HT-29 (cell line): ENCODE measurements at places on chromosomes 6 and 20.

- no peak for DNase-seq
Observed at GRCh38 chr20:49765846-49766541, 46.6 kb upstream of the SLC9A8 start.

GRCh38 chr6:14832427-14832826, 413.4 kb upstream of the JARID2 start:
- no peak for DNase-seq

DNA sequence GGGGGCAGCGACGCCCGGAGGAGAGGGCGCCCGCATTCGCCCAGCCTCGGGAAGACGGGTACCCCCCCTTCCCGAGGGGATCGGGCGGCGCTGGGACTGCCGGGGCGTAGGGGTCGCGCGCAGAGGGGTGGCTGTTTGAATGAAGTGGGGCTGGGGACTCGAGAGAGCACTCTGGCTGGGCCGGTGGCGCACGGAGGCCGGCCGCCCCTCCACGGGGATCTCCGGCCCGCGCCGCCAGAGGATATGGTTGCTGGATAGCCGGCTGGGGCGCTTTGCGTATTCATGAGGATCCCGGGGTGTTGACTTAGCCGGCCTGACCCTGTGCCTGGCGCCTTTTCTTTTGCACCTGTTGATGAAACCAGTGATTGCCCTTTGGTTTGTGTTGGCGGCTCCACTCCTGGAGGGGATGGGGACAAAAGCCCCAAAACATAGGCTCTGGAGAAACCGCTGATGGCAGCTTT, 469 bp downstream of the SYNJ2 start:
- peak; percentile 58 for DNase-seq

- peak; percentile 27 for DNase-seq
Observed at GRCh38 chr20:34710568-34710839, 6.4 kb downstream of the TP53INP2 start.

GRCh38 chr6:4599924-4600323, 176.3 kb upstream of the CDYL start:
- peak; percentile 9 for DNase-seq

DNA sequence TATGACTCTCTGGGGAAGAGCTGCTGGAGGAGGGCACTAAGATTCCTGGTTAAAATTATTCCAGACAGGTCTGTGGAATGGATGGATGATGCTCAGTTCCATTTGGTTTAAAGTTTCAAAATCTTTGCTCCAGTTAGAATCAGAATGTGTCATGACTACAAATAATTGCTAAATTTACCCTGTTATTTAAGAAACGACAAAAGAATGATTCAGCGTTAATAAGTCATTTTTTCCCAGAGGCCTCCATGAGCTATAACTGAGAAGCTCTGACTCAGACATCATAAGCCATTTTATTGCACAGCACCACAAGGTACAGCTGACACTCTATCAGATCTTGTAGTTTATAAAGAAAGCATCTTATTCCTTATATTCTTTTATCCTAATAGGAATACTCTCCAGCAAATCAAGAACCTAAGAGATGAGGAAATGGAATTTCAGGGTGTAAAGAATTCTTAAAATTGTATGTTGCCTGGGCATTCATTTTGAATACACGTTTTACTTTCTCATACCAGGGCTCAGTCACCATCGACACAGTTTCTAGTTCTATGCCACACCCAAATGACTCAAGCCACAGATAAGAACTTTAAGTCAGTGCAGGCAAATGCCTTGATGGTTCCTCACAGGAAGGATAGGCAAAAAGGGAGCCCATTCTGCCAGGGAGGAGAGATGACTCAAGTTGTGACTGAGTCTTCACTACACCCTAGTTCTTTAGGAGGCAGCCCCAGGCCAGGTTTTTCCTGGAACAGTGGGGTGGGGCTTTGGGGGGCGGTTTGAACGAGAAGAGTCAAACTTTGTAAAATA, 636.0 kb downstream of the MMUT start:
- DNase-seq, result peak; percentile 85

GRCh38 chr6:154805288-154805911, 72.2 kb downstream of the SCAF8 start:
- DNase-seq, result peak; percentile 10

DNA sequence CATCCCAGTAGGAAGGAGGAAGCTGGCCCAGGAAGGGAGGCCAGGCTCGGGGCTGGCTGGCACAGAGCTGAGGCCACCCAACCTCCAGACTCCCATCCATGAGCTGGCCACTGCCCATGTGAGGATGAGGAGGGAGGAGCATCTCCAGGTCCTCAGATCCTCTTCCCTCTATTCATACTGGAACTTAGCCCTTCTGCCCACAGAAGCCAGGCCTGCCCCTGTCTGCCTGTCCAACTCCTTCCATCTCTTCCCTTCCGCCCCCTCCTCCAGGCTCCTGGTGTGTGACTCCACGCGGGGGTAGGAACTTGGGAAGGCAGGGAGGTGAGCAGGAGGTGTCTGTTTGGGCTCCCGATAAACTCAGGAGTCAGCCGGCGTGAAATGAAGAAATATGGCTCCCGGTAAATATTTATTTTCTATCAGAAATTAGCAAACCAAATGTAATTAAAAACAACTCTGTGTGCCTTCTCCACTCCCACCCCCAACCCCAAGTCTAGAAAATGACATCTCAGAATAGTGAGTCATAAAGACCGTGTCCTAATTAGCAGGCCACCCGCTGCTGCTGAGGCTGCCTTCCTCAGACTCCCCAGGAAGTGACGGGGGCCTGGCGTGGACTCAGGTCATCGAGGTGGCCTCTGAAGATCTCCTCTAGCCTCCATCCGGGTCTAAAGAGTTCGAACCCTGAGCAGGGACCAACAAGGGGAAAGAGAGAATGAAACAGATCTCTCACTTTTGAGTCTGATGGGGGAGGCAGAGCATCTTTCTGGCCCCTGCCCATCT, 81.9 kb downstream of the MDGA1 start:
- no peak for DNase-seq

GRCh38 chr20:39702701-39703349, 740.7 kb downstream of the DHX35 start:
- DNase-seq, result no peak

GRCh38 chr20:9256393-9256792, 187.5 kb downstream of the PLCB4 start:
- no peak for DNase-seq

- no peak for DNase-seq
Observed at GRCh38 chr20:47515843-47516242, 14.2 kb downstream of the NCOA3 start.

- DNase-seq, result no peak
Observed at GRCh38 chr6:168721571-168721970, 280.6 kb downstream of the SMOC2 start.

- no peak for DNase-seq
Observed at GRCh38 chr6:91082311-91082832, 495.5 kb upstream of the MAP3K7 start.

GRCh38 chr20:22796469-22797077, 212.2 kb upstream of the FOXA2 start:
- DNase-seq, result no peak

DNA sequence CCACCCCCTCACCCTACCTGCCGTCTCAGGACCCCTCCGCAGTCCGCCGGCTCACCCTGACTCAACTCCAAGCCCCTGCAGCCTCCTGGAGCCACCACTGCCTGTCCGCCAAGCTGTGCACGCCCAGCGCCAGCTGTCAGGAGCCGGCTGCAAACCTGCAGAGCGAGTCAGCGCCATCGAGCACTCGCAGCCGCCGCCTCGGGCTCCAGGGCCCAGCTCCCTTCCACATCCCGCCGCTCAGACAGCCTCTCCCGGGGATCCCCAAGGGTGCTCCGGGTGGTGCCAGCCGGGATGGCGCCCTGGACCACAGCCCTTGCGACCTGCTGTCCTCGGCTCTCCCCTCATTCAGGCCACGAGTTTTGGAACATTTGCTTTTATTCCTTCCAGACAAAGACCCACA, 4.3 kb downstream of the TNNC2 start:
- peak; percentile 56 for DNase-seq

GRCh38 chr6:165484178-165484889, 174.9 kb upstream of the C6orf118 start:
- DNase-seq, result no peak

GRCh38 chr6:38739532-38739931, 24.4 kb downstream of the DNAH8 start:
- no peak for DNase-seq

DNA sequence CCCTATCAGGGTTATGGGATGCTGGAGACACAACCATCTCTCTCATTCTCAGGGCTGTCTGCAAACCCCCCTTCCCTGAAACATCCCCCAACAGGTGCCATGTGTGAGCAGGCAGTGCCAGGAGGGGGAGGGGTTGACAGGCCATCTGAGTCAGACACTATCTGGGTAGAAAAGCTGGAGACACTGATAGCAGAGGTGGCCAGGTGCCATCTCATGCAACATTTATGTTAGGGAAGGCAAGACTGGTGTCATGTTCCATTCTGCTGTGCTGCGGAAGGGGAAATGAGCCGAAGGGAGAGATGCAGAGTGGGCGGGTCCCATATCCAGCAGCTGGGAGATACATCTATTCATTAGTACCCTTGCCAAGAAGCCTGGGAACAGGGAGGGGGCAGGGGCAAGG, 3.5 kb downstream of the LHFPL5 start:
- no peak for DNase-seq

DNA sequence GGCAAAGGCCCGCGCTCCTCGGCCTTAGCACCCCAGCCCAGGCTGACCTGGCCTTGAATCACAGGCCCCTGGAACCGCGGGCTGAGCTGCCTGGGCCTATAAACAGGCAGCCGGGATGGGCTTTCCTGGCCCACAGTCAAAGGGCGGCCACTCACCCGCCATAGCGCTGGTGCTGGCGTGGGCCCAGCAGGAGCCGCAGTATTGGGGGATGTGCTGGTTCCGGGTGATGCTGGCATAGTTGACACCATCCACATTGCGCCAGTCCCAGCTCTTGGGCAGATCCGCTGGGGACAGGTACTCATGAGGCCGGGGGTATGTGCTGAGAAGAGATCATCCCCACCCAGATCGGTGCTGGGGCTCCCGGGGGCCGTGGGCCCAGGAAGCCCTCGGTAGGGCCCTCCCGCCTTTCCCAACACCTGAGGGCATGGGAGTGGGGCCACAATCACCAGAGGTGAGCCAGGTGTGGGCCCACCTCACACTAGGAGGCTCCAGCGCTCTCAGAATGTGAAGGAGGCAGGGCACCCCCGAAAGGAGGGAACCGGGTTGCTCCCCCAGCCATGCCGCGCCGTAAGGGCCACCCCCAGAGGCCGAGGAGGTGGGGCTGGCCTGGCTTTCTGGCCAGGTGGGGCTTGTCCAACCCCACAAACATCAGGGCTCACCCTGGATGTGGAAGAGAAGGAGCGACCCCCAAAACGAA, 739 bp downstream of the CTSZ start:
- DNase-seq, result peak; percentile 51

DNA sequence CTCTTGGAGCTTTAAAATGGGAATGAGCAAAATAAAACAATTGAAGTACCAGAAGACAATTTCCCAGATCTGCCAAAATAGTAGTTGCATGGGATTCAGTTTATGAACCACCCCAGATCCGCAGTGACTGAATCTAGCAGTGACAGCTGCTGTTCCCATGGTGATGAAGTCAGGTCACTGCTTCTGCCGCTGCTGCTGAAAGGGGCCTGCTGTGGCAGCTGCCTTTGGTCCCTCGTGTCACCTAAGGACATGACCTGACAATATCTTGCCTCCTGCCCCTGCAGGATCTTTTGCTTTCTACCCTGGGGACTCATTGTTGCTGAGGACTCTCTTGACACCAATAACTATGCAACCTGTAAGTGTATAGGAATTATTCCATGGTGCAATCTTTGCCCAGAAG, 34.3 kb upstream of the OGFRL1 start:
- no peak for DNase-seq

GRCh38 chr6:112203577-112204349, 50.6 kb downstream of the LAMA4 start:
- peak; percentile 59 for DNase-seq

GRCh38 chr6:128663238-128663637, 142.8 kb upstream of the PTPRK start:
- no peak for DNase-seq

DNA sequence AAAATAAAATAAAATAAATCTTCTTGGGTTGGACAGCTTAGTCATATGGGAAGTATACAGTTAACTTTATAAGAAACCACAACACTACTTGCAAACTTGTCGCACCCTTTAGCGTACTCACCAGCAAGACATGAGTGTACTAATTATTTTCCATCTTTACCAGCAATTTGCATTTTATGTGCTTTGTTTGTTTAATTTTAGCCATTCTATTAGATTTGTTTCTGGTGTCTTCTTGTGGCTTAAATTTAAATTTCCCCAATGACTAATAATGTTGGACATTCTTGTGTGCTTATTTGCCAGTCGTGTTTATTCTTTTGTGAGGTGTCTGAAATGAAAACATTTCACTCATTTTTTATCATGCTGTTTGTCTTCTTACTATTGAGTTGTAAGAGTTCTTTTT, 1172.2 kb upstream of the CITED2 start:
- no peak for DNase-seq

DNA sequence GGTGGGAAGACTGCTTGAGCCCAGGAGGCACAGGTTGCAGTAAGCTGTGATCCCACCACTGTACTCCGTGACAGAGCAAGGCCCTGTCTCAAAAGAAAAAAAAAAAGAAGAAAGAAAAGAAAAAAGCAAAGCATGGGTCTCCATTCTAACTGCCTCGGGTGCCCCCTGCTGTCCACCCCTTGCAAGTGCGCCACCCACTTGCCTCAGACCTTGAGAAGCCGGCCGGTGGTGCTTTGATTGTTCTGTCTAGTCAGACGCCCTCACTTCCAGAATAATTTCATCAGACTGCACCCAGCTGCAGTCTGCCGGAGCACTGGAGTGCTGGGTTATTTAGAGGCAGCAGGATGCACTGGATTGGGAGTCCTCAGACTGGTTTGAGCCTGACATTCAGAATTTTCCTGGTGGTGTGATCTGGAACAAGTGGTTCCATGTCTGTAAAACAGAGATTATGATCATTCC, 17.6 kb upstream of the TM9SF4 start:
- peak; percentile 91 for DNase-seq

DNA sequence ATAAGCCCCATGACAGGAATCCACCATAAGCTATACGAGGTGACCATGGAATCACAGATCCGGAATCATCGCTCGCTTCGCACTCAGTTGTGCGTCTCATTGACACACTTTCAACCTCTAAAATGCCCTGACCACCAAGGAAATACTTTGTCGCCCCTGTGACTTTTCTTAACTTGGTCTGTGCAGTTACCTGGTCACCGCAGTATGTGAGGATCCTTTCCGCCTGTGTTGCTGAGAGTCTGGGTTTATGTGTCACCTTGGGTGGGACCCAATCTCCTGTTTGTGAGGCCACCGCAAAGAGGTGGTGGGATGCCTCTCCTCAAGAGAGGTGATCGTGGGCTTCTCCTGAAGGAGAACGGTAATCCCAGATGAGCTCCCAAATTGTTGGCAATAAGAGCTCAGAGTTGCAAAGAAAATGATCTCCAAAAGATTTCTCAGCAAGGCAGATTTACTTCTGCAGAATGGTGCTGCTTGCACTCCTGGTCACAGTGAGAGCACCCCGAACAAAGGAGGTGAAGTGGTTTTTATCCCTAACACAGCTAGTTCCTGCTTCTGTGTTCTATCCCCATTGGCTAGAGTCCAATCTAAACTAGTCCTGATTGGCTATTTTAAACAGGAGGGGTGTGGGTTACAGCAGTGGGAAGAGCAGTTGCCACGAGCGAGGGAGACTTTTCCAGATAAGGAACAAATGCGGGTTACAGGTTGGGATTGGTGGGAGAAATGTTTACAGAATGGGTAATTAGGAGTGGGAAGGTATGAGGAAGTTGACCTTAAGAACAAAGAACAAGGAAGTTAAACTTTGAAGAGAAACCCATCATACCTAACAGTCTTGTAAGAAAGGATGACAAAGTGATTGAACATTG, 9.1 kb upstream of the ZNFX1 start:
- DNase-seq, result peak; percentile 97
